ENCODE measurements at places on chromosomes 2 and 18.

GRCh38 chr2:68189991-68190784 lies 32.5 kb downstream of the PNO1 start:
- no peak for DNase-seq

DNA sequence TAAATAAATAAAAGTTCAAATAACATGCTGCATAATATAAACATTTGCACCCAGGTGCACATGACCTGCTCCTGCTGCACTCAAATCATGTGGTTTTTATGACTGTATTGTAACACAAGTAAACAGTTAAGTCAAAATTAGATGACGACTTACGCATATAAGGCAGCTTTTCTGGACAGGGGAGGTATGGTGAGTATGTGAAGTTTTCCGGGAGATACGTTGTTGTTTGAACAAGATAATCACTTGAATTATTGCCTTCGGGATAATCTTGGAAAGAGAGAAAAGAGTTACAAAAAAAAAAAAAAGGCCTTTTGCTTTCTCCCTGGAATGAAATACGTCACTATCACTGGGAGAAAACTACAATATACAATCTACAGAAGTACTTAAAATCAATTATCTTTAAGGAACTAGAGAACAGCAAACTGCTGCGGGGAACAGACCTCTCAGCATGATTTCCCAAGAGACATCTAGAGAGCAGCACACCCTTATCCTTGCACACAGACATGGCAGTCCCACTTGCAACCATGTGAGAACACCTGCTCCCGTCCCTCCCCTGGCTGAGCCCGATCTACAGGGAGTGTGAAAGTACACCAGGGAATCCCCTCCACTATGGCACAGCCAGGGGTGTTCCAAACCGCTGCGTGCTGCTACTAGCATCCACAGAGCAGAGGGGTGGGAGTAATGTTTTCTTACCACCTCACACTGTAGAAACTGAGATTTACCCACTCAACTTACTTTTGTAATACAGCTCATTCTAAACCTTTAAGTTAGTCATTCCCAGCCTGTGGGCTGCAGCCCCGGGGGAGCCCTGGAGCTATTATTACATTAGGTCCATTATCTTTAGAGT lies 26.3 kb downstream of the B4GALT6 start:
- DNase-seq: no peak

- DNase-seq: no peak
Measured at GRCh38 chr2:36173760-36174404, 181.7 kb upstream of the CRIM1 start.

- peak; percentile 33 for DNase-seq
Measured at GRCh38 chr2:121245120-121245820, 39.7 kb downstream of the TFCP2L1 start.

DNA sequence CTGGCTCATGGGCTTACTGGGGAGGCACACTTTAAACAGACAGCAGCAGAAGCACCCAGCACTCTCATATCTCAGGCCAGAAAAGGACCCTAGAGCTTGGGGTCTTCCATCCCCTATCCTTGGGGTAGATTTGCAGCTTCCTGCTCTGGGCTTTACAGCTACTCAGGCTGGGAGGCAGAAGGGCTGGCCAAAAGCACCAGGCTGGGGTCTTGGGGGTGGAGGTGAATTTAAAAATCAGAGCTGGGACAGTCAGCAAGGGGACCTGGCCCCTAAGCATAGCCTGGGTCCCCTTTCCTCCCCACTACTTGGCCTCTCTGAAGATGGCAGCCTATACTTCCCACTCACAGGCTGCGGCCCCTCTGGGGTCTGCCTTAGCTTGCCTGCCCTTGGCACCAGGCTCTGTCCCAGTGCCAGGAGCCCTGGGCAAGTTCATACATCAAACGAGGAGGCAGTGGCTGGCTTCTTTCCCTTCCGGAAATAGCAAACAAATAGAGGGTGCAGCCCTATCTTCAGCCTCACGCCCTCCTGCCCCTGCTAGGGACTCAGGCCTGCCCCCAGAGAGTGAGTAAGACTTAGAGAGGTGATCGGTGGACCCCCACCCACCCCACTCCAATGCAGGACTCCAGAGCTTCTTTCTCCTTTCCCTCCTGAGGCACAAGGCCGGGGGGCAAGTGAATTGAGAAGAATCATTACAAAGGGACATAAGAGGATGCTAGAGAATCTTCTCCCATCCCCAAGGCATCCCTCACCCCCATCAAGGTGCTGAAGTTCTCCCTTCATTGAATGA lies 26.0 kb upstream of the TNS1 start:
- no peak for DNase-seq

DNA sequence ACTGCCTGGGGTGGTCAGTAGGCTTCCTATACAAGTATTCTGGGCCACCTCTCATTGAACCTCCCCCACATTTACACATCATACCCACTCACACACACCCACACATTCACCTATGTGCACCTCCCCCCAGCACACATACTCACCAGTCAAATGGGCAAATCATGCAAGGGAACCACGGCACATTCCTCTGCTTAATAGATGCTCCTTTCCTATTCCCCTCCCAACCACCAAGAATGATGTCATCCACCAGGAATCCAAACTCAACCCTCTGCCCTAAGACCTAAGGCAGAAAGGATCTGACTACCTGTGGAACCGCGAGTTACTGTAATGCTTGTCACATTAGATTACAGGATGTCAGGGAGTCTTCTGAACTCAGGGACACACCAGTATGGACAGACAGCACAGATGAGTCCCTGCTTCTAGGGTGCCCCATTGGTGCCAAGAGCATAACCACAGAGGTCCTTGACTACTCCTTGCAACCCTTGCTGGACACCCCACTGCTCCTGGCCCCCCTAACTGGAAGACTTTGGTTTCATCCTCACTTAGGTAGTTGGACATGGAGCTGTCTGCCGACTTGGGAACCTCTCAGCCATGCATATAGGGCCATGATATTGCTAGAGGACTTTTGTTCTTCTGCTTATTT lies 21.5 kb upstream of the CAB39 start:
- DNase-seq: peak; percentile 75

- no peak for DNase-seq
Measured at GRCh38 chr18:50711386-50711785, 108.4 kb downstream of the MRO start.

- DNase-seq: no peak
Measured at GRCh38 chr2:152251211-152251610, 75.6 kb upstream of the STAM2 start.
